EH (cell line): ENCODE measurements at places on chromosomes 12 and 14.

GRCh38 chr12:126425264-126425663 is 1360.0 kb downstream of the AACS start:
- no peak for DNase-seq

DNA sequence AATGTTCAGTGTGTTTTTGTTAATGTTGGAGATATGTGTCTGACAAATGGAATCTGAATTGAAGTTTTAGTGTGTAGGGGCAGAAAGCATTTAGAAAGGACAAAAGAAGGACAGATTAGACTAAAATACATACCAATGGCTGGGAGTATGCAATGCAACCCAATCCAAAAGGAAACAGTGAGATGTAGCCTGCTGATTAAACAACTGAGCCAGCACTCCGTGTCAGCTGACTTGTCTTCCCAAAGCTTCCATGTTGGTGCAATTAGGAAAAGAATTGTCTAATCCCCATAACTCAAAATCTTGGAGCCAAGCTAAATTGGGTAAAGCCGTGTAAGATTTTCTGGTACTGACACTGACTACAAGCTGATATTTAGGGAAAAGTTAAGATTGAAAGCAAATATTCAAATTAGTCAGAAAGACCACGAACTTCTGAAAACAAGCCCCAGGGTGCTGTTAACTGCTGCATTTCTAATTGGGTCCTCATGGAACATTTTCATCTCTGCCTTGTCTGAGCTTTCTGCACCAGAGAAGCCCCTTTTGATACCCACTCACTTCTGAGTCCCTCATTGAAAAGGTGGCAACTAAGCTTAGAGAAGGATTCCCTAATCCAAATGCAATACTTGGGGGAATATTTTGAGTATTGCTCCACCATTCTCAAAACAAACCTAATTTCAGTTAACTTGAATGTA is 109.1 kb downstream of the DAD1 start:
- DNase-seq, result peak; percentile 33

DNA sequence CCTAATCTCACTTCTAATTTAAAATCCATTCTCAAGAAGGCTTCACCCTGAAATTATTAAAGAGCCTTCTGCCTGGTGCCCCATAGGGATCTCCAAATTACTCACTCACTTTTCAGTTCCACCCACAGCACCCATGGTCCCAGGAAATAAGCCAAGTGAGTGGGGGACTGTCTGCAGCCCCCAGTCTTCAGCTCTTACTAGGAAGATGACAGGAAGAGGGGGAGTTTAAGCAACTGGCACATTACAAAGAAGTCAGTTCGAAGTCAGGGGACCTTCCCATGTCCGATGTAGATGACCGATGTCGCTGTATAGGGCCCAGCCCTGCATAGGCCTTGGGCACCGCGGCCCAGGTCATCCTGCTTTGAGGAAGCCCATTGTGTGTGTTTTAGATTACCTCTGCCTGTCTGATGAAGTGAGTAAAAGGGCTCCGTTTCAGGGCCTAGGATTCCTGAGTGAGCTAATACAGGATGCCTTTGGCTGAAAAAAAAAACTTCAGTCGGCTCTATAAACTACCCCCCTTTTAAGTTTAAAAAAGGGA is 1.9 kb downstream of the ACTN1 start:
- DNase-seq, result no peak

DNA sequence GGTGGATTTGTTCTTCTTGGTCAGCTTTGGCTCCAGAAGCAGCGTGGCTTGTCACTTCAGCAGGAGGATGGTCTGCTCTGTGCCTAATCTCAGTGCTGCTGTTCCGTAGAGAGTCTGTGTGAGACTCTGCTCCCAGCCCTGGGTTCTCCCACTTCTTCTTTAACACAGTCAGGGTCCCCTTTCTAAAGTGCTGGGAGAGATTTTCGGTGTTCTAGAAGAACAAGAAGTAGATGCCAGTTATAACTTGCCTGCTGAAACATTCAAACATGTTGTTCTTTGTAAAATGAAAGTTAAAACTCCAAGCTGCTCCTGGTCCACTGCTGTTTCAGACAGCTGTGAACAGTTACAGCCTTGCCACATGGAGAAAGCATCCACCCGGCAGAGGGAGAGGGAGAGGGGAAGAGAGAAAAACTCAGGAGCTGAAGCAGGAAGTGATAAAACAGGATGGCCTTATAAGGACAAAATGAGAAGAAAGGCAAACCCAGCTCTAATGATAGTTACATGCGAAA is 55.2 kb upstream of the CERS5 start:
- peak; percentile 96 for DNase-seq

GRCh38 chr12:68967046-68967445 is 34.1 kb upstream of the CPM start:
- no peak for DNase-seq
